Smooth muscle cell of the umbilical artery (primary cell): ENCODE measurements at places on chromosomes 1 and 21. TPM values are rescaled to one million over a fixed set of nuclear protein-coding genes. Genes with fewer than 3 reads are reported as not detected.

Gene MEX3A
- 3.3 and 7.4 TPM in 2 replicates for total RNA-seq

Gene ZBTB8B
- under 0.01 TPM in 2 replicates for total RNA-seq

Gene KCNE1
- total RNA-seq, result 0.18 and 0.30 TPM in 2 replicates

Gene OR2L2
- total RNA-seq, result not detected in 2 replicates

Gene HRNR
- not detected in 2 replicates for total RNA-seq

Gene BMP8B
- total RNA-seq, result not detected in 2 replicates
